ENCODE measurements at places on chromosomes 4 and X.

GRCh38 chrX:38279188-38279587 lies 48.1 kb downstream of the RPGR start:
- no peak for DNase-seq

- no peak for DNase-seq
Measured at GRCh38 chrX:110847334-110847733, 51.7 kb upstream of the CHRDL1 start.

GRCh38 chr4:76703123-76703490 lies 194.8 kb downstream of the SOWAHB start:
- DNase-seq = no peak

- no peak for DNase-seq
Measured at GRCh38 chr4:152394791-152395190, 141.1 kb downstream of the FBXW7 start.

DNA sequence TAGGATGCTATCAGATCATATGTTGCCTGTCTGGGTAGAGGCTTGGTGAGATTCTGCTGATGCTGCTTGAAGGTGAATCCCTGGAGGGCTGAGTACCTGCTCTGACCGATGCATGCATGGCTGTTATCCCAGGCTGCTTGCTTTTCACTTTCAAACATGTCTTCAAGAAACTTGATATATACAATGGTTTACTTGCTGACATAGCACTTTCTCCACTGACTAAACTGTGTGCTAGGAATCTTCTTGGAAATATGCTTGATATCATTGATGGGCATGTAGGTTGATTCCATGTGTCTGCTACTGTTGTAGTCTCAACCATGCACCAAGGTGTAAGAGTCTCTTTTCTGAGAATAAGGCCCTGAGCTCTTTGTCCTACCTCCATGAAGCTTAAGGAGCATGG lies 79.6 kb upstream of the WDR1 start:
- DNase-seq = no peak

GRCh38 chr4:7582313-7583097 lies 147.8 kb upstream of the PSAPL1 start:
- no peak for DNase-seq

DNA sequence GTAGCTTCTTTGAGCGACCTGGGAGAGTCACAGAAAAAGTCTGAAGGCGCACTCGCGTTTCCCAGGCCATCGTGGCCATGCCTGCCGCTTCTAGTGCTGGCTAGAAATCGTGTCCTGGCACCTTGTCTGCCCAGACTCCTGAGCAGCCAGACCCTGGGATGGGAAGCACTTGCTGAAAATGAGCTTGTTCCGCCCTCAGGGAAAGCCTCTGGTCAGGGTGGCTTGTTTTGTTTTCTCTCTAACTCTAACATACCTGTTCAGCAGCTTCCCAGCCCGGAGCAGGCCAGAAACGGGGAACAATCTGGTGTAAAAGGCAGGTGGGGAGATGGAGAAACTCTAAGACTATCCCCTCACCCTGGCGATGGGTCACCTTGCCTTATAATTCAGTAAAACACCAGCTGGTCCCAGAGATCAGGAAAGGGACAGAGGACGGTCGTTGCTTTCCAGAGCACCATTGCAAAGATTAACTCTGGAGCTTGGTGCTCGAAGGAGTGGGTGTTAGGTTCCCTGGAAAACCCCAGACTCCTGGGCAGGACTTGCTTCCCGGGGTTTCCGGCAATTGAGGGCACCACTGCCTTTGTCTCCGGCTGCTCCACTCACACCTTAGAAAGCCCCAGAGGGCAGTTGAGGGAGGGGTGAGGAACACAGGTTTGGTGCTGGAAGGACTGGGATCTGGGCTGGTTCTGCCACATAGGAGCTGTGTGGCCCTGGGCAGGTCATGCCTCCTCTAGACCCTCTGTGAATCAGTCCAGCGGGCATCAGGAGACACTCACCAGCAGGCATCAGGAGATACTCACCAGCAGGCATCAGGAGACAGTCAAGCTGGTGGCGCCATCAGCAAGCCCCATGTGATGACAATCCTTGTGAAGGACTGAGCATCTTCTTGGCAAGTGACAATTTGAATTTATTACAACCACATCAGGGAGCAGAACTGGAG lies 4.5 kb upstream of the SH3TC1 start:
- DNase-seq = no peak

- DNase-seq = no peak
Measured at GRCh38 chr4:24372881-24373280, 211.5 kb downstream of the DHX15 start.

DNA sequence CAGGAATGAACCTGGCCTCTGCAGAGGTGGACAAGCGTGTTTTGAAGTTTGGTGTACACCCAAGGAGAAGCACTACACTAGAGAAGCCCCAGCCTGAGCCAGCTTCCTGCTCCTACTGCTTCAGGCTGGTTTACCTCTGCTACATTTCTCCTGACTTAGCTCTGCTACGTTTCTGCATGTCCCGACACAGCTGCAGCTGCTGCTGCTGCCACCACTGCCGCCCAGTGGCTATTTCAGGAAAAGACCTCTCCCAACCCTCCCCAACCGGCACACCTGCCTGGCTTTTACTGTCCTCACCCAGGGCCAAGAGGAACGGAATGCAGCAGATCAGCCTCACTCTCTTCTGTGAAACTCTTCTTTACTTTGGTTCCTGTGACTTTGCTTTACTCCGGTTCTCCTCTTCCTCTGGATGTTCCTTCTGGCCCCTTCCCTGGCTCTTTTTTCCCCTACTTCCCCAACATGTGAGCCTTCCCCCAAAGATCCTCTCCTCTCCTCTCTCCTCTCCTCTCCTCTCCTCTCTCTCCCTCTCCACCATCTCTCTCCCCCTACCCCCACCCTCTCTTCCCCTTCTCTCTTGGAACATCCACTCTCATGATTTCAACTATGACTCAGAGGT lies 3.1 kb upstream of the P2RY4 start:
- DNase-seq = no peak

GRCh38 chr4:156191044-156191781 lies 237.5 kb upstream of the CTSO start:
- DNase-seq = no peak

- DNase-seq = no peak
Measured at GRCh38 chrX:31223817-31224216, 152.0 kb upstream of the FTHL17 start.

DNA sequence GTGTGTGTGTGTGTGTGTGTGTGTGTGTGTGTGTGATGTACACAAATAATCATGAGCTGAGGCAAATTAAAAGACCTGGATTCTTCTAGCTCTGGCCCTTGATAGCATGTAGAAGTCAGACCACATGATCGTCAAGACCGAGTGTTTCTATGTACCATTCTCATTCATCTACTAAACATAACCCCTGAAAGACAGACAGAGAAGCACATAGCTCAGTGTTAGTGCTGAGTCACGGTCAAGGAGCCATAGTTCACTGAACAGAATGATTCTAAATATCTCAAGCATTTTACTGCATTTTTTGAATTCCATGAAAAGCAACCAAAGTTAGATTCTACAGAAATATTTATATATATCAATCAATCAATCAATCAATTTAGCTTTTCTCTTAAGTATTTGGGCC lies 412.3 kb upstream of the CXorf51A start:
- DNase-seq = no peak

GRCh38 chr4:76188149-76188548 lies 25.5 kb downstream of the SCARB2 start:
- DNase-seq = no peak

GRCh38 chr4:115865736-115866135 lies 752.3 kb upstream of the NDST4 start:
- DNase-seq = no peak

DNA sequence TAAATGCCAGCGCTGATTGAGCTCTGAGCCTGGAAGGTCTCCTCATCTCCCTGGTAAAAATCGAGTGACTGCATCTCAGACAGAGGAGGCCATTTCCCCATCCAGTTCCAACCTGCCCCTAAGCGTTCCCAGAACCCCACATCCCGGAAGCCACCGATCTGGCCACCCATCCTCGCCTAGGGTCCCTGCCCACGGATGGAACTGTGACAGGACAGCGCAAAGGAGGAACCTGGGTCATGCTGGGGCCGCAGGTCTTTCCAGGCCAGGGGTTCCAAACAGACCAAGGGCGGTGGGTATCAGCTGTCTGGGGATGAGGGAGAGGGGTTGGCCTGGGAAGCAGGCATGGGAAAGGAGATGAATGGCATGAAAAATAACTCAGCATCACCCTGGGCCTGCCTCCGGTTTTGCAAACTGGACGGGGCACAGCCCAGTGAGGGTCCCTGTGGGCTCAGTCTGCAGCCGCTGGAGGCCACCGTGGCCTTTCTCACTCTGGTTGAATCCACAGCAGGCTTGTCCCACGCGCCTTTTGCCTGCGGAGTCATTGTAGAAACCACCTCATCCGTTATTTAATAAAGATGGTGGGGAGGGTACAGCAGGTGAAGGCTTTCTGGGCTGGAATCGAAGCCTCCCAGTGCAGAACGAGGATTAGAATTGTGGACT lies 49.1 kb downstream of the ABLIM2 start:
- DNase-seq = no peak

DNA sequence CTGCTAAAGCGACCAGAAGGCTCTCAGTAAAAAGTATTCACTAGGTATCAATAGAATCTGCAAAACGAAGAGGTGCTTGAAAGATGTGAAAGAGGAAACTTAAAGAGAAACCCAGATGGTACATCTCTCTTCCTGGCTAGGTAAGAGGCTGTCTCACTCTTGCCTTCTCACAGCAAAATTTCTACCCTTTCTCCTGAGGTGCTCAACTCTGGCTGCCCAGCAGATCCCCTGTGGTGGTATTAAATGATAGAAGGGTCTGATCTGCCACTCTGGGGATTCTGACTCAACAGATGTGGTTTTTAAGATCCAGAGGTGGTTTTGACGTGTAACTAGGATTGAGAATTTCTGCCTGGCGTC lies 14.9 kb upstream of the TSPAN5 start:
- DNase-seq = no peak

DNA sequence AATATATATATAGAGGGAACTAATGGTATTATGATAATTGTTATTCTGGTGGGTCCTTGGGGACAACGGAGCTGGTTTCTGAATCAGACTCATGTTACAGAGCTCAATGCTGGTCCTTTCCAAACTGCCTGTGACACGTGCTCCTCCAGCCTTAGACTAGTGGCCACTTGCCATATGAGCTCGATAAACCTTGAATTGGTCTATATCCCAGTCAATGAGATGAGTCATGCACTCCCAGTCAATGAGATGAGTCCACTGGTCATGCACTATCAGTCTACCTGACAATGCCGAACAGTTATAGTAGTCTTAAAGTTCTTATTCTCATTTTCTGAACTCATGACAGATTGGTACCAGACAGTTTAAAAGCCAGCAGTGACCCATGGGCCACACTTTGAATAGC lies 325.2 kb downstream of the LDB2 start:
- DNase-seq = no peak

DNA sequence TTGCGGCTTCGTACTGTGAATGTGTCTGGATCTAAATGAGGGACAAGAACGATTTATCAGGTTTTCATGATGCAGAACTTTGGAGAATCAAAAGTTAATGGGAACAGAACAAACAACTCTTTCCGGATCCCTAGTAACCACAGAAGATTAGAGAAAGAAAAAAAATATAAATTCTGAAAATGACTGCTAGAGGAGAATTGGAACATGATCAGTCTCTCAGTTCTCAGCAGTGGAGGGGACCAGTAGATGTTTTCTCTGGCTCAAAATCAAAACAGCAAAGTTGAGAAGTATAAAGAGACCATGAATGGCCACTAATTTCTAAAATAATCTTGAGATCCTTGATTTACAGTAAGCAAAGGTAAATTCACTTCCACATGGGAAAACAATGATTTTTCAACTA lies 38.1 kb upstream of the GK2 start:
- no peak for DNase-seq

DNA sequence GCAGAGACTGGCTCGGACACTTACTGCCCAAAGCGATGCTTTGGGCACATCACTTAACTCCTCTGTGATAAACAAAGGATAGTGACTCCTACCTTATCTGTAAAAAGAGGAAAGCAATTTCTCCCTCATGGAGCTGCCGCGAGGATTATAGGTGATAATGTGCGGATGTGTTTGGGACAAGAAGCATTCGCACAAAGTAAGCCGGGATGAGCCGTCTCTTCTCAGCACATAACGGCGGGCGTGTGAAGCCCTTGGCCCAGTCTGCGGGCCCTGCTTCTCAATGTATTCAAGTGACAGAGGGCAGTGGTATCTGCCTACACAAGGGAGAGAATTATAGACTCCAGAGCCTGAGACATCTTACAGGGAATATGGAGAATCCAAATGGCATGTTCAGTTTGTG lies 550.3 kb upstream of the CPEB2 start:
- no peak for DNase-seq

- no peak for DNase-seq
Measured at GRCh38 chr4:40149960-40150385, 46.9 kb upstream of the RHOH start.

DNA sequence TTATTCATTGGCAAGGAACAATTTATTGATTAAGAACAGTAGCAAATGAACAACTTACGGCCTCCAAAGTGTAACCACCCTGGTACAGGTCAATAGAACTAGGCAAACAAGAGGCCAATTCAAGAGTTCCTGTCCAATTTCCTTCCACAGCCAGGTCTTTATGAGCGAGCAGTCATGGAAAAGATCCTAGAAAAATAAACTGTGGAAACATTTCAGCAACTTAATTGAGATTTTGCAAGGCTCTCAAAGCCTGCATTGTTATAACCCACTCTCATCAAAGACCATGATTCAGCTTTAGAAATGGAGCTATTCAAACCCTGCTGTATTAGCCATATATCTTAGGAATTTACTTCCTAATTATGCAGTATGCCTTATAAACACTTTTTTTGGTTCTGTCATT lies 43.6 kb downstream of the UNC5C start:
- DNase-seq = no peak

DNA sequence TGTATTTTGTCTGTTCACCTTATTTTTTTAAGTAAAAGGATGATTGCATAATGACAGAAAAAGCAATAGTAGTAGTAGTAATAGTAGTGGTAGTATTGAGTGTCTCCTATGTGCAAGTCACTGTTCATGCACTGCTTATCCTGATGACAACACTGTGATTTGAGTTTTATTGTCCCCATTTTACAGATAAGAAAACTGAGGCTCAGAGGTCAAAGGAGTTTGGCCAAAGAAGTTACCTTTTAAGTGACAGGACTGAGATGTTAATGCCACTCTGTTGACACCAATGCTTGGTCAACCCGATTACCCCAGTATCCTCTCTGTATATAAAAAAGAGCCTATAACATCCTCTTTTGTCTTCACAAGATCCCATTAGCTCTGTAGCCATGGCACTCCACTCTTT lies 100.5 kb upstream of the FRMPD3 start:
- DNase-seq = no peak

Data from stimulated activated CD8-positive, alpha-beta memory T cell treated with anti-CD3 and anti-CD28 coated beads, Interleukin-15, amount 100 ng/mL, for 24 hours (primary cell).